ENCODE measurements at places on chromosomes 12 and 14. TPM values are rescaled to one million over a fixed set of nuclear protein-coding genes. Genes with fewer than 3 reads are reported as not detected.

TAS2R43 gene
- not detected for polyA plus RNA-seq

TMTC2 gene
- not detected for polyA plus RNA-seq

TAS2R30 gene
- polyA plus RNA-seq: not detected

GLT8D2 gene
- 0.66 TPM for polyA plus RNA-seq

SMOC1 gene
- polyA plus RNA-seq: not detected

TESPA1 gene
- 18.0 TPM for polyA plus RNA-seq

APOF gene
- polyA plus RNA-seq: not detected

KCNMB4 gene
- polyA plus RNA-seq: 0.99 TPM

PLXNC1 gene
- 4.5 TPM for polyA plus RNA-seq

PLEKHG3 gene
- polyA plus RNA-seq: not detected

CCNK gene
- 30.7 TPM for polyA plus RNA-seq

PLCZ1 gene
- polyA plus RNA-seq: not detected

GAS2L3 gene
- not detected for polyA plus RNA-seq

DDX55 gene
- polyA plus RNA-seq: 18.1 TPM

MMP19 gene
- polyA plus RNA-seq: not detected

SLC2A13 gene
- 1.9 TPM for polyA plus RNA-seq

TAS2R9 gene
- not detected for polyA plus RNA-seq

FNTB gene
- polyA plus RNA-seq: 3.6 TPM

KCNA1 gene
- polyA plus RNA-seq: not detected

INHBC gene
- polyA plus RNA-seq: not detected

RNF212B gene
- not detected for polyA plus RNA-seq

EMP1 gene
- 0.96 TPM for polyA plus RNA-seq

PPP1R1A gene
- polyA plus RNA-seq: not detected

FOXG1 gene
- polyA plus RNA-seq: not detected

C12orf50 gene
- not detected for polyA plus RNA-seq

ACRBP gene
- 11.0 TPM for polyA plus RNA-seq

OR9K2 gene
- not detected for polyA plus RNA-seq

ACSM4 gene
- polyA plus RNA-seq: not detected

RPL10L gene
- polyA plus RNA-seq: not detected

TM7SF3 gene
- 65.7 TPM for polyA plus RNA-seq

KRT1 gene
- polyA plus RNA-seq: 0.44 TPM

All from naive B cell (primary cell).